GM13976 (cell line): ENCODE measurements at places on chromosomes 3 and 15.

GRCh38 chr15:87599616-87600015 lies 656.9 kb downstream of the NTRK3 start:
- DNase-seq = no peak

DNA sequence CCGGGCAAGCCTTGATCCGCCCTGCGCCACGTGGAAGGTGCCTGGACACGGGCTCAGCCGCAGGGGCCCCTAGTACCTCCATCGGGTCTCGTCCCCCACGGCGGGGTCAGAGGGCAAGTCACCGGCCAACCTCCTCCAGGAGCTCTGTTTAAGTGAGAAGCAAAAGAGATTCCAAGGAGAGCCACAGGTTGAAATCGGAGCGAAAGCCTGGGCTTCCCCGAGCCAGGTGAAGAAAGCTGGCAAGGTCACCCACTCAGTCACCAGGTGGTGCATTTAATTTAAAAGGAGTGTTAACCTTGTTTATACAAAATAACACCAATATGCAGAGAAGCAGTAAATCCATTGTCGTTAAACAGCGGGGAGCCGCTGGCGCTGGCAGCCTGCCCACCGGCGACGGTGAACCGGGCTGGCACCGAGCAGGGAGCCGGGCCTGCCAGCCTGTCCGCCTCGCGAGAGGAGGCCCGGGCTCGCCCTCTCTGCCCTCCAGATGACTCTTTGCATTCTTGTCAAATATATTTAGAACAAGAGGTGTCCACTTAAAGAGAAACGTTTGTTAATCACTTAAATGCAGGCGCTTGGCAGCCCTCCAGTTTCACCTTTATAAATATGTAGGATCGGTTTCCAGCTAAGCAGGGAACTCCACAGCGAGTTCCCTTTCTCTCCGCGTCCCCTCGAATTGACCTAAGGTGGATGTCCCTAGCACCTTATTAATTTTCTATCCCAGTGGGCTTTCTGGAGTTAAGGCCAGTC lies 277.3 kb upstream of the NR2F2 start:
- DNase-seq = no peak

GRCh38 chr3:113615976-113616375 lies 80.5 kb downstream of the USF3 start:
- DNase-seq = no peak

DNA sequence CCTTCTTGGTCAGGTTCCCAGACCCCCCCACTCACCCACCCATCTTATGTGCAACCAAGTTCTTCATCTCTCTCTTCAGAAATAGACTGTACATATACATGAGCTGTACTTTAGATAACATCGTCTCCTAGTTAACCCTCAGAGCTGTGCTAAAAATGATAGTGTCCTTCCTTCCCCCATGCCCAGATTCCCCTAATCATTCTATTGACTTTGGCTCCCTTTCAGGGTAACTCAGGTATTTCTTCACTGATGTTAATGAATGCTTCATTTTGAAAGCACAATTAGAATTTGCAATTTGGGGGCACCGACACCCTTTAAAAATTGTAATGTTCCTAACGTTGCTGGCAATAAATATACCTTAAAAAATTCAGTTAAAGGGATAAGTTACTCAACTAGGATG lies 10.9 kb downstream of the PARP9 start:
- no peak for DNase-seq

GRCh38 chr3:159796744-159797143 lies 191.9 kb upstream of the IL12A start:
- DNase-seq = no peak

DNA sequence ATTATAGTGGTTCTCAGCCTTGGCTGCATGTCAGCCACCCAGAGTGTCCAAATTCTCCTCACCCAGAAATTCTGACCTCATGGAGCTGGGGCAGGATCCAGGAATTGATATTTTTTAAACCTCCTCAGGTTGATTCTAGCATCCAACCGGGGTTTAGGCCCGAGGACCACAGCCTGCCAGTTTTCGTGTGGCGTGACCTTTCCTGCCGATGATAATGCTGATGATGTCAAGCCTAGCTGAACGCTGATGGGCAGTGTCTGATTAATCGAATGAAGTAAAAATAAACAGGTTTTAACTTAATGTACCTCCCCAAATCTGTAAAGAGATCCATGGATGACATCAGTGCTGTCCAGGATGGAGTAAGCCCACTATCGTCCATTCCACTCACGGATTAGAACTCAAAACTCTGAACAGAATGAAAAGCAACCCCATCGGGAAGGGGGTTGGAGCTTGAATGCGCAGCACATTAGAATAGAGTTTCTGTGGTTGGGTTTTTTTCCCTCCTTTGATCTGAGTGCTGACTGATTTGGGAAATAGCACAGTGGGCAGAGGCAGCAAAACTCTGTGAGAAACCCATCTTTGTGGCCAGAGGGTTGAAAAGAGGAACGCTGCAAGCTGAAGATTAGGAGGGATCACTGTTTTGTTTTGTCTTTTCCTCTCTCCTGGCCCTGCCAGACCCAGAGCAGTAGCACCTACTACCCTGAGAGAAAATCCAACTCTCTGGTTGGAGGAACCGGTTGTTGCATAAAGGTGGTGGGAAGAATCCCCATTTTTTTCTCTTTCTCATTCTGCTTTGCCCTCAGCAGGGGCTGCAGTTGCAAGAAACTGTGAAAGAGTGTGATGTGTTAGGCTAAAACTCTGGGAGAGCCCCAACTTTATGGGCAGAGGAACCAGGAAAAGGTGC lies 153.9 kb downstream of the APBA2 start:
- DNase-seq = no peak

- DNase-seq = no peak
Observed at GRCh38 chr15:46646490-46646889, 1011.7 kb downstream of the SQOR start.

- DNase-seq = no peak
Observed at GRCh38 chr15:82138306-82138705, 92.5 kb upstream of the MEX3B start.

GRCh38 chr3:67875858-67876257 lies 221.4 kb upstream of the SUCLG2 start:
- DNase-seq = no peak

GRCh38 chr15:22845289-22845900 lies 6.9 kb downstream of the NIPA2 start:
- DNase-seq = no peak

GRCh38 chr15:61080221-61081026 lies 148.7 kb downstream of the RORA start:
- no peak for DNase-seq

DNA sequence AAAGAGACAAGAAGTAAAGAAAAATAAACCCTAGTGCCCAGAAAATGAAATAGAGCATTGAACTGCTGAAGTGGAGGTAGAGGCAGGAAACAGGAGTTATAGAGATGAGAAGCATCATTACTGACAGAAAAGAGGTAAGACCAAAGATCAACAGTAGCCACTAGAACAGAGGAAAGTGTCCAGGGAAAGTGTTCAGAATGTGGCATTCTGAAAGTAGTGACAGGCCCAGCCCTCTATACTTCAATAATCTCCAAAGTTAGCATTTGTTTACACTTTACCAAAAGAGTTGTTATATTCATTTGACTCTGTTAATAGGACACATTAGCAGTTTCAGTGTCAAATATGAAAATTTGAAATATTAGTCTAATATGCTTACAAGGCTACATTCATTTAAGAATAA lies 727.1 kb upstream of the NECTIN3 start:
- no peak for DNase-seq

DNA sequence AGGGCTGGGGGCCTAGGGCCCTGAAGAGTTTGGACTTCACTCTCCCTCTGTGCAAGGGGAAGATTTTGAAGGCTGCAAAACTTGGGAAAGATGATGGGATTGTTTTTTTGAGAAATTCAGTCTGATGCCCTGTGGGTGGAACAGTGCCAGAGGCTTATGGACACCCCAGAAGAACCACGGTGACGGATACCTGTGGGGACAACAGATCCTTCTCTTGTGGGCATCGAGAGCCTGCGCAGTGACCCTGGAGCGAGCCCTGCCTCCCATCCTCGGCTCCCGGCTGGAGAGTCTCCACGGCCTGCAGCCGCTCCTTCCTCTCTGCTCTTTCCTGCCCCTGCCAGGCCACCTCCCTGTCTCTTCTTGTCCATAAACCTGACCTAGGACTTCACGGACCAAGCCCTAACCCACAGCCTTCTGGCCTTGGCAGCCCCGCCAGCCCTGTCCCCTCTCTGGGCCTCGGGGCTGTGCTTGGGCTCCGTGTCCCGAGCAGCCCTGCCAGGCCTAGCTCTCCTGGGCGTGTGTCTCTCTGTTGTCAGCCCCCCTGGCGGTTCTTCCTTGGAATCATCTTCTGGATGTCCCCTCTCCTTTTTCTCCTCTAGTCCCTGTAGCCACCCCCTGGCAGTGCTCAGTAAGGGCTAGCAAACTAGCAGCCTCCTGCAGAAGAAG lies 98.4 kb downstream of the VGLL4 start:
- no peak for DNase-seq

GRCh38 chr3:136690599-136690998 lies 61.6 kb downstream of the STAG1 start:
- DNase-seq = no peak

DNA sequence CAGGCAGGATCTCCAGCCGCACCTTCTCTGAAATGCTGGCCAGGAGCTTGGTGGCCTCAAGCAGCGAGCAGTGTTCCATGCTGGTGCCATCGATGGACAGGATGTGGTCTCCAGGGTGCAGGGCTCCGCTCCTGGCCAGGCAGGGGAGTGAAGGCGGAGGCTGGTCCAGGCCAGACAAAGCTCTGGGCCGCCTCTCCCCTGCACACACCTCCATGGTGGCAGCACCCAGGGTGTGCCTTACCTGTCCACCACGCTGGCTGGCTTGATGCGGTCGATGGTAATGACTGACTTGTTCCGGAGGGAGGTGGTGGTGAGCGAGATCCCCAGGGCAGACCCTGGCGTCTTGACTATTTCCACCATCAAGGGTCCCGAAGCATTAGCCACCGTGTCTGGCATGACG lies 20.0 kb downstream of the GRIP2 start:
- no peak for DNase-seq

- no peak for DNase-seq
Observed at GRCh38 chr15:29149738-29150075, 119.9 kb downstream of the NSMCE3 start.

GRCh38 chr3:123798550-123798949 lies 85.6 kb downstream of the MYLK start:
- DNase-seq = no peak

DNA sequence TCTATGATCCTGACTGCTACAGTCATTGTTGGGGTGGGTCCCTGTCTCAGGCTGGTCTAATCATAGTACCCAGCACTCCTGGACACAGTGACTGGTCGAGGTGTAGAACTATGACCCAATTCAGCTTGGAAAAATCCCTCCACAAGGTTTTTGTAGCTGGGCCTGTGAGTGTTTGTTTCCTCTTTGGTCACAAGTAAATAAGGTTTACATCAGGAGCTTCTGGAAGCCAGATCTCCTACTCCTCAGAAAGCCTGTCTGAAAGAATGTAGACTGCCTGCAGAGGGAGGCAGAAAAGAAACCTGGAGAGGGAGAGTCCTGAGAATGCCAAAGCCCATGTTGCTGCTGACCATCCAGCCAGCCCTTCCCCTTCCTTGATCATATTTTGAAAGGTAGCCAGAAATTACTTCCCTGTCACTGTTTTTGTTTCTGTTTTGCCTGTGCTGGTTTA lies 123.2 kb downstream of the RAP2B start:
- DNase-seq = no peak

DNA sequence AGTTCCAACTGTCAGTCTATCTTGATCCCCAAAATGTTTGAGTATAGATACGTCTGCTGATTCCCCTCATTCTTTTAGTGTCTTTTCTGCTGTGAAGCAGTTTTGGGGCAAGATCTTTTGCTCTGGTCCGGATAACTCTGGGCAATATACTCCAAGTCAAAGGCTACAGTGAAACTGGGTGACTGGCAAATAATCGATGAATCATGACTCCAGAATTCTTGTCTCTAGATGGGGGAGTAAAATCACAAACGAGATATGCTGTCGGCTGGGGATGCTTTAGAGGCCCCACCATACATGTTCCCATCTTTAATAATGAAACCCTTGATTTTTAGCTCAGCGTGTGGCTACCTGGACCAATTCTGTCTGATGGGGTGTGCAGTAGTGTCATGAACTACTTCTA lies 76.5 kb downstream of the KLF13 start:
- no peak for DNase-seq

GRCh38 chr15:80551348-80551747 lies 143.8 kb upstream of the ABHD17C start:
- DNase-seq = no peak

DNA sequence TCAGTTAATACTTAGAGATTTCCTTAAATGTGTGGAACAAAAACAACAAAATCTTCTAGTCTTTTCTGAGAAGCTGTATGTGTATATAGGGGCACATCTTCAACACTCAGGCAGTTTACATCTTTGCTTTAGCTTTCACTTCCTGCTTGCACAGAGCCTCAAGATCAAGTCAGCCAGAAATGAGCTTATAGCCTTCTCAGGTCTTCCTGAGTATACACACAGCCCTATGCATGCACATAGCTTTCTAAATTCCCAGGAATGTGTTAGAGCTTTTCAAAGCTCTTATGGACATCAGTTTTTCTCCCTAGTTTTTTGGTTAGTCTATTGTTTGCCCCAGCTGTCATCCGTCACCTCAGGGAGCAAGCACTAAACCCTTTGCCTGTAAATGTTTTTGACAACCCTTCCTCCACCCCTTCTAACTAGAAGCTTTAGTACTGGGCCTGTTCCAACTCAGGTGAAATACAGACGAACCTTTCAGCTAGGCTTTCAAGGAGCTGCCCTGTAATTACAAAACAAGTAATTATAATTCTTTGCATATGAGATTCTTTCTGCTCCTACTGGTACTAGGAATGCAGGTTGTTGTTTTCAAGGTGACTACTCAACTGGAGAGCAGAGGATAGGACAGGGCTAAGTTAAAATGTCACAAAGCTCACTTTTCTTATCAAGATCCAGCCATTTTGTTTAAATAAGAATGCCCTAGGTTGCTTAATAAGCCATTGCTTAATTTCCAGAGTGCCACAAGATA lies 22.6 kb upstream of the MTMR10 start:
- DNase-seq = peak; percentile 56

DNA sequence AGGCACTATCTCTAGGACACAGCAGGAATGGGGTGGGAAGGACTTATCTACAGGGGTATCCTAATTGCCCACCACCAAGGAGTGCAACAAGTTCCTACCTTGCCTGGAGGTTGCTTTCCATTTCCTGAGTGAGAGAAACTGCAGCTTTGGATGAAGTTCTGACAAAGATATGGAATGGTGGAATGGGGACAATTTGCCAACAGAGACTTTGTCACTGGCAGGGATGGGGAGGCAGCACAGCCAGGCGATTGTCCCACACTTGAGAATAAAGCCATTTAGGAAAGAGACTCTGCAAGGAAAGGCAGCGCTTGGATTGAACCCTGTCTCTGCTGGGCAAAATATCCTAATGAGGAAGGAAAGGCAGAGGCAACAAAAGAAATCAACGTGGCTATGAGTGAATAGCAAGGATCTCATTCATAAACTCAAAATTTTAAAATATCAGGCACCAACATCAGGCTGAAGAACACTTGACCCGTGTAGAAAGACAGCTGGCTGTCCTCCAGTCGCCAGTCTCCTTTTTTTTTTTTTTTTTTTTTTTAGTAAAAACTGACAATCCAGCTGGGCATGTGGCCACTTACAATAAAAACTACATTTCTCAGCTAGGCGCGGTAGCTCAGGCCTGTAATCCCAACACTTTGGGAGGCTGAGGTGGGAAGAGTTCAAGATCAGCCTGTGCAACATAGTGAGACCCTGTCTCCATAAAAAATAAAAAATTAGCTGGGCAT lies 31.6 kb upstream of the PDE8A start:
- DNase-seq = no peak
